Adrenal gland (tissue), 19 donors: ENCODE measurements at places on chromosomes 1 and 21. TPM values are rescaled to one million over a fixed set of nuclear protein-coding genes. Genes with fewer than 3 reads are reported as not detected.

The HHIPL2 gene
- 1.7 TPM for polyA plus RNA-seq

The HRNR gene
- under 0.01 TPM for polyA plus RNA-seq

The MAP3K21 gene
- 3.4 TPM for polyA plus RNA-seq

The RGL1 gene
- polyA plus RNA-seq, result 18.6 TPM

The CNR2 gene
- polyA plus RNA-seq, result 0.08 TPM

The CFAP45 gene
- 0.40 TPM for polyA plus RNA-seq

The ELF3 gene
- not detected for polyA plus RNA-seq

The LCE1B gene
- not detected for polyA plus RNA-seq

The C1orf56 gene
- 10.3 TPM for polyA plus RNA-seq

The DNAH14 gene
- 13.1 TPM for polyA plus RNA-seq
